ENCODE measurements at places on chromosomes 6 and 20.

GRCh38 chr6:11515763-11516162 is 21.8 kb upstream of the TMEM170B start:
- DNase-seq, result no peak

- DNase-seq, result peak; percentile 21
Measured at GRCh38 chr20:62142252-62143080, 728 bp downstream of the PSMA7 start.

- peak; percentile 54 for DNase-seq
Measured at GRCh38 chr20:45917790-45918141, 5.8 kb upstream of the PLTP start.

GRCh38 chr6:154267508-154268106 is 89.0 kb downstream of the IPCEF1 start:
- DNase-seq, result no peak

- peak; percentile 31 for DNase-seq
Measured at GRCh38 chr6:81793821-81794475, 41.5 kb upstream of the TENT5A start.

GRCh38 chr6:54179152-54179551 is 67.9 kb downstream of the MLIP start:
- no peak for DNase-seq

DNA sequence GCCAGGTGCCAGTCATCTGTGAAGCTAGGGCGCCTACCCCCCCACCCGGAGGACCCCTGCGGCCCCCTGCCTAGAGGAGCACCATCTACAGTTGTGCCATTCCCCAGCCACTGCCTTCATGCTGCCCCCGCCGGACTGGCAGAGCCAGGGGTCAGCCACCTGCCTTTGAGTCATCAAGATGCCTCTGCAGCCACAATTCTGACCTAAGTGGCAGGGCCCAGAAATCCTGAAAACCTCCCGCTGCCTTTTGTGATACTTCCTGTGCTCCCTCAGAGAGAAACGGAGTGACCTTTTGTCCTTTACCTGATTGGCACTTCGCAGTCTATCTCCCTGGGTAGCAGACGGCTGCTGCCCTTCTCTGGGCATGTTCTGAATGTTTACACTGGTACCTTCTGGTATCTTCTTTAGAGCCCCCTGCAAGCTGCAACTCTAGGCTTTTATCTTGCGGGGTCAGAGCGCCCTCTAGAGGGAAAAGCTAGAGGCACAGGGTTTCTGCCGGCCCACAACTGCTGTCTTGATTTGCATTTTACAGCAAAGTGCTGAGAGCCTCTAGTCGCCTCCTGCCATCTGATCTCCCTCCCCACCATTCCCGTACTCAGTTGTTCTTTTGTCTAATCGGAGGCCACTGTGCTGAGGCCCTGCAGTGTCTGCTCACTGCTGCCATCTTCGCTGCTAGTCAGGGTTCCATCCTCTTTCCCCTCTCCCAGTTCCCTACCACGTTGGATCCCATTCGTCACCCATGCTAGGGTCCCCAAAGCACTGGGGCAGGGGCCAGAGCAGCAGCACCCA is 26.9 kb downstream of the SPATA2 start:
- peak; percentile 66 for DNase-seq

DNA sequence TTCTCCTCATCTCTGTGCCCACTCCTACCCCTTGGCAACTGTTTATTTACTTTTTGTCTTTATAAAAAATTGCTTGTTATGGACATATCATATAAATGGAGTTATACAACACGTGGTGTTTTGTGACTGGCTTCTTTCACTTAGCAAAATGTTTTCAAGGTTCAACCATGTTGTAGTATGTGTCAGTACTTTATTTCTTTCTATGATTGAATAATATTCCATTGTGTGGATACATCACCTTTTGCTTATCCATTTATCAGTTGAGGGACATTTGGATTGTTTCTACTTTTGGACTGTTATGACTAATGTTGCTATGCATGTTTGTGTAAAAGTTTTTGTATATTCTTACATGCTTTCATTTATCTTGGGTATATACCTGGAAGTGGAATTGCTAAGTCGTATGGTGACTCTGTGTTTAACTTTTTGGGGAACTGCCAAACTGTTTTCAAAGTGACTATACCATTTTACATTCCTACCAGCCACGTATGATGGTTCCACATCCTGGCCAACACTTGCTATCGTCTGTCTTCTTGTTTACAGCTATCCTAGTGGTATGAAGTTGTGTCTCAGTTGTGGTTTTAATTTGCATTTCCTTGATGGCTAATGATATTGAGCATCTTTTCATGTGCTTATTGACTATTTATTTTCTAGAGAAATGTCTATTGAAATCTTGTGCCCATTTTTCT is 84.4 kb downstream of the SLX4IP start:
- peak; percentile 26 for DNase-seq

DNA sequence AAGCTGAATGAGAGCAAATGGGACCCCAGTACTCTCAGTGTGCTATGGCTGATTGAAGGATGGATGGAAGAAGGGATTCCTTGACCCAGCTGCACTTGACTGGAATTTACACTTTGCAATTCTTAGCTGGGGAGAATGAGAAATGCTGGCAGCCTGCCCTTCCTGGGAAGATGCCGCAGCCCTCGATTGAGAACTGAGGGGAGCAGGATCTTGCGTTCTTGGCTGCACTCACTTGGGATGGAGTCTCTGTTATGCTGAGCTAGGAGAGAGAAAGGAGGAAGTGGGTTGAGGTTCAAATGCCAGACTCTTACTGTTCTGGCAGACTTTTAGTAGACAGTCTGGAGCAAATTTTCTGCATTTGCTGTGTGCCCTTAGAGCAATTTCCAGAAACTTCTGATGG is 221.2 kb downstream of the FNDC1 start:
- no peak for DNase-seq

- no peak for DNase-seq
Measured at GRCh38 chr6:7126754-7127153, 19.0 kb downstream of the RREB1 start.

Data from cardiac fibroblast (primary cell).